ENCODE measurements at places on chromosomes 1 and 21.
A peak's percentile ranks its signal among the peaks of the same experiment; 100 is the strongest.

DNA sequence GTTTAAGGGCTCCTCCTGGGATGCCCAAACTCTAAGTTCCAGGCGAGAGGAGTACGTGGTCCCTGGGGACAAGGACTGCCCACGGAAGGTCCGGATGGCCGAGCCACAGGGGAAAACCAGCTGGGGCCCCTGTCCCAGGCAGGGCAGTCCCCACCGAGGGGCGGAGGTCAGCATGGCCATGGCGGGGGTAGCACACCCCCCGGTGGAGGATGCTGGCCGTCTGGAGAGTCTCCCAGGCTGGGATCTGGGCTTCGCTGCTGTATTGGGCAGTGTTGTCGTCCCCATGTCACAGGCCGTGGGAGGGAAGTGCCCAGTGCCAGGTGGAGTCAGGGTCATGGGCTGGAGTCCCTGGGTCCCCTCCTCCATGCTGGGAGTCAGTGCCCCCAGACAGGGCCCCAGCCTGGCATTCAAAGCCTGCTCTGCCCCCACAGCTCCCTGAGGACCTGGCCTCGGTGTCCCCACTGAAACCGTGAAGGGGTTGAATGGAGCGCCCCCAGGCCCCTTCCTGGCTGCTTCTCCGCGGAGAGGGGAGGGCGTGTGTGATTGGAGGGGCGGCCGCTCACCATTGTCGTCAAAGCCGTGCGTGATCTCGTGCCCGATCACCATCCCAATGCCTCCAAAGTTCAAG, 6.8 kb downstream of the PRXL2B start:
- DNase-seq: peak; percentile 22

- no peak for DNase-seq
Observed at GRCh38 chr21:41670056-41670805, 96.6 kb downstream of the RIPK4 start.

- DNase-seq: no peak
Observed at GRCh38 chr1:239706245-239706892, 320.0 kb downstream of the CHRM3 start.

DNA sequence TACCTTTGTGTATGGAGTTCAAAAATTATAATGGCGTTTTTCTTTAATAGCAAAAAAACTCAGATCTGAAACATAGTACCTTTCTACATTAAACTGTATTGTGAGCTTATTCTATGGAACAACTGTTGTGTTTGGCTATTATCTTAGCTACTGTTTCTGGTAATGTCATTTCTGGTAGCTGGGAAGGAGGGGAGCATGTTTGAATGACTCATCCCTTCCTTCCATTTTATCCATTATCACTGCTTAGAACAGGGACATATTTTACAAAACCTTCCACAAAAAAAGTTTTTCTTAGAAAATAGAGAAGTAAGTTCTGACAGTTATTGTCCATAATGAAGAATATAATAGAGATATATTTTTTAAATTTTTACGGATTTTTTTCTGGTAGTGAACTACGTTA, 128.3 kb downstream of the NRDC start:
- no peak for DNase-seq

GRCh38 chr1:170164103-170164763, 18.5 kb downstream of the NTMT2 start:
- DNase-seq: no peak

DNA sequence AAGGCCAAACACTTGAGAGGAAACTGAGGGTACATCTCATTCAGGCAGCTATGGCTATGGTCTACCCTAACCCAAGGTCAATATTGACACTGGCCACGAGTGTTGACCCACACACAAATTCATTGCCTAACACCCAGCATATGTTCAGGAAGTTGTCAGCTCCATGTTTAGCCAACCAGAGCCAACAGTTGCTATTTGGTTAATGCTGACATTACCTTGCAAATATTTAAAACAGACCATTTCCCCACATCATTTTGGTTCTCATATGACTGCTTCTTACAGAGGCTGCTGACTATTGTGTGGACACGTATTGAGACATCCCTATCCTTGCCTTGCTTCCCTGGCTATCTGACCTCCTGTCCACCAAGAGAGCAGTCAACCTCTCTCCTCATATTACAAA, 97.3 kb downstream of the LMX1A start:
- no peak for DNase-seq

- DNase-seq: no peak
Observed at GRCh38 chr1:55313903-55314302, 98.7 kb upstream of the USP24 start.

- no peak for DNase-seq
Observed at GRCh38 chr1:21234779-21235178, 55.5 kb downstream of the ECE1 start.

DNA sequence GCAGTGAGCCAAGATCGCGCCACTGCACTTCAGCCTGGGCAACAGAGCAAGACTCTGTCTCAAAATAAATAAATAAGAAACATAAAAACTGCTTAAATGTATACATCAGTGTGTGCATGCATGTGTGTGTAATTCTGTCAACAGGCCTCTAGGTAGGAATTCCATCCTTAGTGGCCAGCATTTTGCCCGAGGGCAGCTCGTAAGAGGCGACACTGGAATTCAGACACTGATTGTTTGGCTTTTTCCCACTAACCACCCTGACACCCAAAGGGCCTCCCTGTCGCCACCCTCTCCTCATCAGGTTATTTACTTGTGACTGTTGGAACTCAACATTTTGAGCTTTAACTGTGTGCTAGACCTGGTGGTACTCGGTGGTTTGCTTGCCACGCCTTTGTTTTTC, 64.0 kb upstream of the KIF1B start:
- no peak for DNase-seq

- DNase-seq: no peak
Observed at GRCh38 chr1:93394514-93394913, 48.8 kb downstream of the DR1 start.

DNA sequence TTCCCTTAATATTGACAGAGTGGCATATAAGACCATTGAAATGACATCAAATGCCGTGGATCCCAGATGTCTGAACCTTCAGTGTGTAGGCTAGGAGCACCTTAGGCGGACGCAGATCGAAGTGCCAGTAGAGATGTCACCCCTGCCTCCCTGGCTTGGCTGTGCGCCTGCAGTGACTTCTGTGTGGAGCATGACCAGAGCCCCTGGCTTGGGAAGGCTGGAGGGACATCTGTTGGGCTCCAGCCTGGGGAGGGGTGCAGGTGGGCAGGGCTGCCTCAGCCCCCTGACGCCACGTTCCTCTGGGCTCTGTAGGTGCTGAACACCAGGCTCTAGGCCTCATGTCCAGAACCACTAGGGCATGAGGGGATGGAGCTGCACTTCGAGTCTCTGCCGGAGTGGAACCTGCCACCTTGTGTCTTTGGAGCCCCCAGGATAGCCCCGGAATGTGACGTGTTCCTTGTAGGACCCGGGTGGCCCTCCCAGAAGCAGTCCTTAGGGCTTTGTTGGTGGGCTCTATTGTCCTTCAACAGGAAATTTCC, 103.8 kb downstream of the ADARB1 start:
- DNase-seq: no peak

DNA sequence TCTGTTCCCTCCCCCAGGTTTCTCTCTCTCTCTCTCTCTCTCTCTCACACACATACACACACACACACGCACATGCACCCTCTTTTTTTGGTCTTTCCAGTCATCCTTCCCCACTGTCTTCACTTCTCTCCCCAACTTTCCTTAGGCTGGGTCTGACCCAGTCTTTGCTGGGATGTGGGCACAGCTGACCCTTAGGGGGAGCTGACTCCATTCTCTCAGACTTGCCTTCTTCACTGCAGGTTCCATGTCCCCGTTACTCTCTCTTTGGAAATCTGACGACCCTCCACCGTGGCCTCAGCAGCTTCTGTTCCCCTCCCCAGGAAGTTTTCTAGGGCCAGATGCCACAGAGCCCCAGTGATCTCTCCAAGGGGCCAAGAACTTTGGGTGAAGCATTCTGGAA, 2.1 kb downstream of the DISP3 start:
- no peak for DNase-seq

DNA sequence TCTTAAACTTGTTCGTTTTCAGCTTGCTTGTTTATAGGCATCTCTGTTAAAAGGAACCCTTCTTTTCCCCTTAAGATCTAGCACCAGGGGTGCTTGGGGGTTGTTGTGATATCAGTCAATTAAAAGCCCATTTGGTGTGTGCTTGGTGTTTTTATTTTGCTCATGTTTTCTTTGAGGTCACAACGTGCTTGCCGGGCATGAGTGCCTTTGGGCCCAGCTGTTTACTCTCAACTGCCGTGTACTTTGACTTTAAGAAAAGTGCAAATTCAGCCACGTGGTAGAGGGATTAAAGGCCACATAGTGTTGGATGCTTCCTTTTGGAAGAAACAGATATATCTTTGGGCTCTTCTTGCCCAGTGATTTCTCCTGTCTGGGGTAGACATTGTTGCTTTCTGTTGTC, 10.5 kb downstream of the ARID1A start:
- no peak for DNase-seq

DNA sequence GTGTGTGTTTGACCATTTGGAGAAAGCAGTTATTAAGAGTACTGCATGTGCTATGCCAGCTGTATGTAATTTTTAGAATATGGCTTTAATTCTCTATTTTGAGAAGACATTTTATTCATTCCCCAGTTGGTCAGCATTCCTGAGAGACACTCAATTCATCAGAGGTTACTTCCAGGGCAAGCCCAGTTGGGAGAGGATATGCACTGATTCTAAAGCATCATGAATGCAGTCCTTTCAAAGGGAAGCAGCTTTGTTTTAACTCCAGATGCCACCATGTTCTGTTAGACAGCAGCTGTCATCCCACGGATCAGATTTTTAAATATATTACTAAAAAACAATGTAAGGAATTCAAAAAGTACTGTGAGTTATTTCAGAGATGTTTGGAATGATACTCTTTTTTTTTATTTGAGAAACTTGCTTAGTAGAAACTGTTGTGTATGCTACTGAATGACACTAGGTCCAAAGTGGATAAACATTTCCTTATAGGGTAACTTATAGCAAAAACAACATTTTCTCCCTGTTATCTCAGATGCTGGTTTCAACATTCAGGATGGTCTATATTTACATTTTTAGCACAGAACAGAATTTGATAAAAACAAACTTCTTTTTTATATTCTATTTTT, 149.5 kb upstream of the B3GALT2 start:
- no peak for DNase-seq

DNA sequence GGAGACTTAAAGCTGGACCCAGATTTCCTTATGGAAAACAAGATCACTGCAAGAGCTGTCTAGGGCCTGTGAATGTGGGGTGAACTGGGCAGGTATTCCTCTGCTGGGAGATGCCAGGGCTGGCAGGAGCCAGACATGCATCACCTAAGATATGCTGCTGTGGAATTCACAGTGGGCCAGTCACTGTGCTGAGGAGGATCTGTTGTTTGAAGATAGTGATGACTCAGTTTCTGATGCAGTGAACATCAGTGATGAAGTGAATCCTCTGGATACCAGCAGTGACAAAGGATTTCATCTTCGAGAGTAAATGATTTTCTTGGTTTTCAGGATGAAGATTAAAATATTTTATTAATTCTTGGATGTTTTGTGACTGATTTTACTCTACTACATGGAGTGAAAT, 29.9 kb upstream of the CAMSAP2 start:
- no peak for DNase-seq

DNA sequence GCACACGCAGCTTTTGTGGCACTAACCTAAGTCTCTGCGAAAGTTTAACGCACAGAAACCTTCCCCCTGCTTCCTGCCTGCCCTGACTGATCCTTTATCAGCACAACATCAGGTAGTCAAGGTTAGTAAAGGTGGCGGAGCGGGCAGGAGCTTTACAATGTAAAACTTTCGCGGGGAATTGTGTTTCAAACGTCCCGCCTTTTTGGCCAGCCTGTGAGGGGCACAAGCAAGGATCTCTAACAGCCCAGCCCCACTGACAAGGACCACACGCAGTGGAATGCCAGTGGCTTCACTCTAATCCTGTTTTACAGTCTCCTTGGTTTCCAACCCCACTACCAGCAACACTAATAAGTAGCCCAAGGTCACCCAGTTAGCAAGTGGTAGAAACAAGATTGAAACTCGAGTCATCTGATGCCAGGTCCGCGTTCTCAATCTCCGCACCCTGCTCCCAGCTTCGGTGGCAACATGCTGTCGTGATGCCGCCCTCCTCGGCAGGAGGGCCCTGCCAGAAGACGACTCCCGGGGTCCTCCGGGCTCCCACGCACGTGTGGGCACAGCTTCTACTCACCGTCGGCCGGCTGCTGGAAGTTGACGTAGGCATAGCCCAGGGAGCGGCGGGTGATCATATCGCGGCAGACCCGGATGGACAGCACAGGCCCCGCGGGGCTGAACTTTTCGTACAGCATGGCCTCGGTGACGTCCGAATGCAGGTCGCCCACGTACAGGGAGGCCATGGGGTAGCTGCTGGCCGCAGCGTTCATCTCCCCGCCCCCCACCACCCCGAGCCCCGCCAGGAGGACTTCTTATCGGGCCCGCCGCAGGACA, 1.2 kb downstream of the PABPC4 start:
- DNase-seq: peak; percentile 80

- DNase-seq: peak; percentile 33
Observed at GRCh38 chr21:42145569-42146272, 73.2 kb upstream of the ABCG1 start.

- DNase-seq: no peak
Observed at GRCh38 chr1:230204842-230205241, 137.8 kb downstream of the GALNT2 start.

GRCh38 chr1:210185063-210185462, 47.5 kb upstream of the SERTAD4 start:
- DNase-seq: no peak

GRCh38 chr1:212447478-212447877, 14.8 kb downstream of the NENF start:
- no peak for DNase-seq

- DNase-seq: no peak
Observed at GRCh38 chr1:38151399-38151798, 104.8 kb upstream of the POU3F1 start.

- no peak for DNase-seq
Observed at GRCh38 chr1:239758756-239759155, 332.9 kb upstream of the FMN2 start.

DNA sequence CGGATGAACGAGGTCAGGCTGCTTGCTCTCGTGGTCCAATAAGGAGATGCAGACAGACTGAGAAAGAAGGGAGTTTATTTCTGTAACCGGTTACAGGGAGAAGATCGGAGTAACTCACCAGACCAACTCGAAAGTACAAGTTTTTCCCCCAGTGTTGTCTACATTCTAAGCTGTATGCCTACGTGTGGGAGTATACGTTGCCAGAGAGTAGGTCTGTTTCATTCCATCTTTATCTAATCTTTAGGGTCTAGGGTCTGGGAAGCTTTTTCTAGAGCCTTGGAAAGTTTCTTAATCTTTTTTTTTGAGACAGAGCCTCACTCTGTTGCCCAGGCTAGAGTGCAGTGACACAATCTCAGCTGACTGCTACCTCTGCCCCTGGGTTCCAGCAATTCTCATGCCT, 4.7 kb upstream of the PADI1 start:
- DNase-seq: no peak

DNA sequence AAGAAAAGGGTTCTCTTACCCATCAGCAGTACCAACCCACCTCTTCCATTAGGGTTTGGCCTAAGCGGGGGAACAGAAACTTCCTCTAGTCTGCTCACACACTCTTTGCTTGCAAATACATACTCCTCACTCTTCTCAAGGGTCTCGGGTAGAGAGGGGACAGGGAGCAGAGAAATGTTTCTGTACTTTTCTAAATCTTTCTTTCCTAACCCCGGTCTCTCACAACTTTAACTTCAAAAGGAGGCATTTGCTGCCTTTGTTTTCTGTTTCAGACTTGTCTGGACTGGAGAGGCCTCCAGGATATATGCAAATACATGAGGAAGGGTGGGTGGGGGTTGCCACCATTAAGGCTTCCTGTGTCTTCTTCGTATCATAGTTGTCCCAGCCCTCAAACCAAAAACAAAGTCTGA, 10.5 kb upstream of the LAX1 start:
- no peak for DNase-seq
